ENCODE measurements at places on chromosomes 5 and 9.

- DNase-seq: no peak
These were observed 207.7 kb downstream of the FRMD3 start for GRCh38 chr9:83330207-83331196.

GRCh38 chr9:93093877-93094657, 1.9 kb upstream of the CARD19 start:
- no peak for DNase-seq

DNA sequence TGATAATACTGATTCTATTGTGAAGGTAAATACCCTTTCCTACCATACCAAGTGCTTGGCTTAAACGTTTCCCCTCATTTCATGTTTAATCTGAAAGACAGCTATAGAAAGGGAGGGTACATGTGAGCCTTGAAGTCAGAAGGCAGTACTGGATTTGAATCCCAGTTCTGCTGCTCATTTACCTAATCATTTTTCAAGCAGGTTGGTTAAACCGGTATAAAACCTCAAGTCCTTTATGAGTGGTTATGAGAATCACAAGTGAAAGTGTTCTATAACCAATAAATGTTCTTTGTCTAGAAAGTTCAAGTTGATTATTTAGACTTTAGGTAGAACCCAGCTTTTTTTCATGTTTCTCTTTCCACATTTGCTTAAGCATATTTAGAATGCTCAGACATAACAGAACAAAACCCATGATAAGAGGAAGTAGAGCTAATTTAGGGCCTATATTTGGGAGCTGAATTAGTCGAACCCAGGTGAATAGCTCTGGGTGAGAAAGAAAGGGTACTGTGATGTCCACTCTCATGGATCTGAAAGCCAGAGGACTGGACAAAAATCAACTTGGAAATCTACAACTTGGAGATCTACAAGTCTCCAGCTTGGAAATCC, 29.7 kb upstream of the F2RL2 start:
- DNase-seq: no peak

DNA sequence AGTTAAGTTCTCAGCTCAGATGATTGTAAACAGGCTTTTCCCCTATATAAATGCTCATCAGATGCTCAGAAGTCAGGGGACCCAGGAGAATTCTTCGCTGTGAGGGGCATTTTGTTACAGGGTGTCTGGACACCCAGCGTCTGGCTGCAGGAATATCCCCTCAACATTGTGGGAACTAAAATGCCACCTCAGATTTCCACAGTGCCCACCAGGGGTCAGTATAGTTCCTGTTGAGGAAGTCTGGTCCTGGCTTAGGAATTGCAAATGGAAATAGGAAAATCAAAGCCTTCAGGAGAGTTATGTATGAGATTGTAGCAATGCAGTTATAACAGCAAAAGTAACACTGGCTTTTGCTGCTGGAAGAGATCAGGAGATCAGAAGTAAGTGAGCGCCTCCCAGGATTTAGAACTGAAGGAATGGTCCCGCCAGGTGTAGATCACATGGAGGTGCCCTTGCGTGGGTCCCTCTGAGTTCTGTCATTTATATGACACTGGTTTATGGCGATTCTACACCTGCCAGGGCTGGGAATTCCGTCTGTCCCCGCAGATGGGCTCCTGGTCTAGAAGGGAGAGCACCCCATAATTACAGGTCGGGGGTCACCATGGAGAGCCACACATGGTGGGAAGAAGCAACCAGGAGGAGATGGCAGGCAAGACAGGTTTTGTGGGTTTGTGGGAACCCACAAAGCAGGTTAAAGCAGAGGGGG, 47.1 kb upstream of the CTSL start:
- peak; percentile 65 for DNase-seq

- DNase-seq: no peak
These were observed 26.1 kb downstream of the FAM163B start for GRCh38 chr9:133583111-133583510.

GRCh38 chr9:125759764-125760129, 12.6 kb downstream of the PBX3 start:
- no peak for DNase-seq

- no peak for DNase-seq
These were observed 26.0 kb downstream of the GPBP1 start for GRCh38 chr5:57199866-57200265.

- no peak for DNase-seq
These were observed 205.6 kb upstream of the ADAMTSL1 start for GRCh38 chr9:18268381-18268780.

DNA sequence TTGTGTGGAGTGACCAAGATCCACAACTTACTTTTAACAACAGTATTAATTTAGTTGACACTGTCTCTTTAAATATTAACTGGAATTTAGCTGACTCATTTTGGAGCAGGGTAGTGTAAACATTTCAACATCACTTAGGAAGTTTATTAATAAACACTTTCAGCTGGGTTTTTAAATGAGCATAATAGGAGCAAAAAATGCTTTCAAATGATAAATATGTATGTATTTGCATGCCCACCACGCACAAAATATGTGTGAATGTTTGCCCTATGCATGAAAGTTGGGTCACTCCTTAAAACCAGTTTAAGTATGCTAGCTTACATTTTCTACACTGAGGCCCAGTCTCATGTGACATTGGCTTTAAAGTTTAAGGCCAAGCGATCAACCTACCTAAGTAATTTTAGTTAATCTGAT, 2.9 kb downstream of the ZFAND5 start:
- no peak for DNase-seq

GRCh38 chr9:20023961-20024571, 235.2 kb upstream of the SLC24A2 start:
- DNase-seq: no peak

GRCh38 chr5:122101636-122102285, 23.7 kb upstream of the LOX start:
- DNase-seq: no peak

- no peak for DNase-seq
These were observed 458.5 kb upstream of the KLF4 start for GRCh38 chr9:107948086-107948485.

DNA sequence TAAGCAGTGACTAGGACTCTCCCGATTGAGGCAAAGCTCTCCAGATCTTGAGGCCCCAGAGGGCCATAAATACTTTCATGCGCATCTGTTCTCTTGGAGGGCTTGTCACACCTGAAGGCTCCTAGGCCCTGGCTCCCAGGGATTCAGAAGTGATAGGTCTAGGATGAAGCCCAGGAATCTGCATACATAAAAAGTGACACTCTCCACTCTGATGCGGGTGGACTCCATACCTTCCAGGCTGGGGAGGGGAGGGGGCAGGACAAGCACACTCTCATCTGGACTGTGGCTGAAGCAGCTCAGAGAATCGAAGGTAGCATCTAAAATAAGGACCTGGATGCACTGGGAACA, 9.1 kb upstream of the CYSTM1 start:
- no peak for DNase-seq

DNA sequence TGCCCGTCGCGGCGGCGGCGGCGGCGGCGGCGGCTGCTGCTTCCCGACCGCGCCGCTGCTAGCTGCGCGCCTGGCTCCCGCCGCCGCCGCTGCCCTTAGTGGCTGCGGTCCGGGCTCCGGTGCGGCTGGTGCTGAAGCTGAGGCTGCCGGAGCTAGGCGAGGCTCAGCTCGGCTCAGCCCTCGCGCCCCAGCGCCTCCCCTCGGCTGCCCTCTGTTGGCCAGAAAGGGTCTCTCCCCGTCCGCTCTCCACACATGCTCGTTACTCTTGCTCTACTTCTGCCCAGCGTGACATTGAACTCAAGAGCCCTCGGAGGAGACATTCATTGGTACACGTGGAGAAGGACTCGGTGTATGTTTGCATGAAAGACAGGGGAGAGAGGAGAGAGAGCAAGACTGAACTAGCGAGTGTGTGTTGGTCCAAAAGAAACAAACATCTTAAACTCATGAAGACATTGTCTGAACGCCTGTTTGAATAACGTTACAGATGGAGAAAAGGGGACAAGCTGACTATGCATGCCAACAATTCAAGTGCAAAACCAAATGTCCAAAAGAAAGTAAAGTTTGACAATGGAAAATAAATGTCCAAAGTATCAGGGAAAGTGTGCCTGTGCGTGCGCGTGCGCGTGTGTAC, at the start of gene HCN1:
Gene HCN1, minus strand, starts transcription at position 175 of the 631 bp plus-strand sequence.
- DNase-seq: peak; percentile 87

DNA sequence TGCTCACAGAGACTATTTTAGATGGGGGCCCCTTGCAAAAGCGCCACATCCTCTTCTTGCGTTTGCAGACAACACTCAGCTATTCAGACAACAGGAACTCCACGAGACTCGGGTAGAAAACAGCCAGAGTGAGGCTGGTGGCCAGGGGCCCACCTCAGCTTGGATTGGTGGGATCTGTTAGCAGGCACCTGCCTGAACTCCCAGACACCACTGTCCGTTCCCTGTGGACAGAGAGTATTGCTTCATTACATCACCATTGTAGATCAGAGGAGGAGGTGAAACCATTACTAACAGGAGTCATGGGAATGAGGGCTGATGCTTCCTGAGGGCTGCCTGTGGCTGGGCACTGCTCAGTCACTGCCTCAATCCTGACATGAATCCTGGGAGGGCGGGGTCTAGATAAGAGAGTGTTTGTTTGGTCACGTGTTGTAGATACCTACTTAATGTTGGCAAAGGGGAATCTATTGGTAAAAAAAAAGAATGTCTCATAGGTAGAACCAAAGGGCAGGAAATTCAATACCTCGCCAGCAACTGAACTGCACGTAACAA, 4.4 kb upstream of the RAPGEF1 start:
- DNase-seq: no peak

GRCh38 chr9:23934291-23934906, 108.4 kb upstream of the ELAVL2 start:
- DNase-seq: no peak

GRCh38 chr5:73272351-73272750, 99.4 kb downstream of the TMEM174 start:
- no peak for DNase-seq

DNA sequence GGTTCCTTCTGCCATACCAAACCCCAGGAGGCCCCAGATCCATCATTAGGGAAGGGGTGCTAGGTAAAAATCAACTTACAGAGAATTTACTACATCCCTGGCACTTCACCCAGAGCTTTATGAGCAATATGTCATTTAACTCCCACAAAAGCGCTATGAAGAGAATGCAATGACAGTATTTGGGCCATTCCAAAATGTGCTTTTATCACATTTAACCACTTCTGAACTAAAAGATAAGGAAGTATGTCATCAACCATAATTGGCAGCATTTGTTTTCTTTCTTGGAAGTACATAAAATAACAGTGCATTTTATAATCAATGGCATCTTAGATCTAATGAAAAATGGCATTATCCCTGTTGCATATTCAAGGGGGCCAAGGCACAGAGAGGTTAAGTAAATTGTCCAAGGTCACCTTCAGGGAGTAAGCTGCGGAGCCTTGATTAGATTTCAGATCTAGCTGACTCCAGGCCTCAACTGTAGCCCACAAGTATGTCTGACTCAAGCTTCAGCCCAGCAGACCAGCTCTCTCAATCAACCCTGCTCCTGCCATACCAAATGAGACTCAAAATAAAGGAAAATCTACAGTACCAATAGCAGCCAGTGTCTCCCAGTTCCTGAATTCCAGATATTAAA, 16.5 kb downstream of the SH3TC2 start:
- no peak for DNase-seq

GRCh38 chr9:84490206-84490841, 149.8 kb upstream of the SLC28A3 start:
- no peak for DNase-seq

DNA sequence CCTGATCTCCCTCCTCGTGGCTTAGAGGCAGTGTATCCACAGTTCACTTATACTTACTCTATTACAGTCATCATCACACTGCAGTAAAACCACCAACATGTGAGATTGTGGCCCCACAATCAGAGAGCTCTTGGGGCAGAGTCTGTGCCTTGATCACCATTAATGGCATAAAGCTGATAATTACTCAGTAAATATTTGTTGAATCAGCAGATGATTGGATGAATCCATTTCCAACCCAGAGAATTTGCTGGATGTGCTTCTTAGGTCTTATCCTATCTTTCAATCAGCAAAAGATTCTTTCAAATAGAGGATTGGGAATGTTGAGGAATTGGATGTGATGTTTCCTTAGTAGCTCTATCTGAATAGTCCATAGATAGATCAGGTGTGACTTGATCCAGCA, 88.8 kb upstream of the PITX1 start:
- DNase-seq: no peak

DNA sequence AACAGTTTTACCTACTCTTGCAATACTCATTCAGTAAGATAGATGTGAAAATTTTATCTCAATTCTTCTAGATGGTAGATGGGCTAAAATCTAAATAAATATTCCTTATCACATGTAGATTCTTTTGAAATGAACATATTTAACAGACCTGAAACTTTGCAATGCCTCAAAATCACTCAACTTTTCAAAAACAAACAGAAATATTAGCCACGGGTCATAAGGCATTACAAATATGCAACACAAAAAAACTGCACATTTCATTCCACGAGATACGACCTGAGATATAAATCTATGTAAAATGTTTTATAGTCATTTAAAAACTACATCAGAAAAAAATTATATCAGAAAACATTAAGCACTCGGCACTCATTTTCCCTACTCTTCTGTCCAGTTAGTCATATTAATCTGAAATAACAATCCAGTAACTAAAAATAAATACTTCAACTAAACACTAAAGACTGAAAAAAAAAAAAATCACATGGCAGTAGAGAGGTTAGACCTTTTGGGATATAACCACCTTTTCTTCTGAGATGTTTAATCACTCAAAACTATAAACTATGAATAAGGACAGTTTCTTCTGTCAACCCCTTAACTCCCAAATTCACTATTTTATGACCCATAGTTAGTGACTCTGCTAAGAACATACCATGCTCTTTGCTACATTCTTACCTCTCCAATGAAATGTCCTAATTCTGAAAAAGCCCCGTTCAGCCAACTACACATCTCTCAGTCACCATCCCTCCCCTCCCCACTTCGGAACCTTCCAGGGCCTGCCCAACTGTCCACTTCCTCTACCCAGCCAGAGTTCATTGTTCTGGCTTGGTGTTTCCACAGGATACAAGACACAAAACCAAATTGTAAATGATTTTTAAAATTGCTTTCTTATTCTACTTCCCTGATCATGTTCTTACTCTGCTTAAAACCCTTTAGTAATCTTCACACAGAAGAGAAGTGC, 6.4 kb downstream of the HOMER1 start:
- DNase-seq: no peak

Data from right forelimb (tissue), 1 donor.